Right forelimb (tissue), 1 donor: ENCODE measurements at places on chromosomes 5 and 9.
A peak's percentile ranks its signal among the peaks of the same experiment; 100 is the strongest.

- DNase-seq: no peak
These were observed 157.1 kb upstream of the CDH6 start for GRCh38 chr5:31036411-31036810.

DNA sequence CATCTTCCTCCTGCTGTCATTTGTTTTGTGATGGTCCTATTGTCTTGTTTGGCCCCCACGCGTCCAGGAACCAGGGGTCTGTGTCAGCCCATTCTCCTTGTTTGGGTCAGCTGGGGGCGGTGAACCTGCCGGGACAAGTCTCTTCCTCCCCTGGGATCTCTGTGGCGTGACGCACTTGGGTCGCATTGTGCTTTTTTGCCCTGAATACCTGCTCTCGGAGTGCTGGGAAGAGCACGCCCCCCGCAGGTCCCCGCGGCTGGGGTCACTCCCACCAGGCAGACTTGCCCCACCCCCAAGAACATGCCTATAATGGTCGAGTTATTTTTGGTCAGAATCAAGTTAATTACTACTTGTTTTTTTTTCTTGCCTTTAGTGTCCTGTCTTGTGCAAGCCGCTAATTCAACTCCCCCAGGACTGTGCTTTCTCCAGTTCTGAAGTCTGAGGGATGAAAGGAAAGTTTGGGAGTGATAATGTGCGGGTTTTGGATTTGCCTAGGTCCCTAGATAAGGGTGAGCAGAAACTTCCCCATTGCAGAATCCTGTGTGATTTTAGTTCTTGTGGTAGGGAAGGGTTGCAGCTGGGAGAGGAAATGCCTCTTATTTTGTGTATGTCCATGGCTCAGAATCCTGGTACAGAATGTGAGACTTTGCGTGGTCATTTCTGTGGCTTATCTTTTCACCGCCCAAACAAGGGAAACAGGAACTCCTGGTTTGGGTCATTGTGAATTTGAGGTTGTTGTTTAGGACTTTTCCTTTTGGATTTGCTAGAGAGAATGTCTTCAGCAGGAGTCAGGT is 789 bp downstream of the ACER2 start:
- DNase-seq: no peak

DNA sequence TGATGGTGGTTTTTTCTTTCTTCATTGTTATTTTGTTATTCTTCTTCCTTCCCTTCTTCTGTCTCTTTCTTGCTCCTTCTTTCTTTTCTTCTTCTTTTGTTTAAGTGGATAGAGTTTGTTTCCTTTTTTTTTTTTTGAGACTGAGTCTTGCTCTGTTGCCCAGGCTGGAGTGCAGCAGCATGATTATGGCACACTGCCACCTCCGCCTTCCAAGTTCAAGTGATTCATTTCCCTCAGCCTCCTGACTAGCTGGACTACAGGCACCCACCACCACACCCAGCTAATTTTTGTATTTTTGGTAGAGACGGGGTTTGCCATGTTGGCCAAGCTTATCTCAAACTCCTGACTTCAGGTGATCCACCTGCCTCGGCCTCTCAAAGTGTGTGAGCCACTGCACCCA is 40.3 kb downstream of the JAK2 start:
- DNase-seq: no peak

- DNase-seq: no peak
These were observed 28.5 kb upstream of the CETN3 start for GRCh38 chr5:90438100-90438499.

GRCh38 chr5:104498281-104498680 is 935.7 kb upstream of the NUDT12 start:
- DNase-seq: no peak

DNA sequence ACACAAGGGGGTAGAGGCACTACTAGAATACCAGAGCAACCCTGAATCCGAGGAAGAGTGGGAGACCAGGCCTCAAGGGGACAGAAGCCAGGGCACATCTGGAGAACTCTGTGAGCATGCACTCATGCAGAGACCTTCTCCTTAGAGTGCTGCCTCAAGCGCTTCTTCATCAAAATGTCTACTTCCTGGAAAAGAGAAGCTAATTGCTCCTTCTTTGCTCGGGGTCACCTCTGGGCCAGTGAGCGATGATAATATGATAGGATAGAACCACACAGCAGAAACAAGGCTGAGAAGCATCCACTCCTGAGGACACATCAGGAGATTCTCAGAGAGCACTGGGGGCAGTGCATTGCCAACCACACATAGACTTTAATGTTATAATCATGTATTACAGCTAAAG is 23.7 kb upstream of the LMNB1 start:
- DNase-seq: no peak

GRCh38 chr5:147557876-147558745 is 48.2 kb upstream of the DPYSL3 start:
- DNase-seq: no peak

DNA sequence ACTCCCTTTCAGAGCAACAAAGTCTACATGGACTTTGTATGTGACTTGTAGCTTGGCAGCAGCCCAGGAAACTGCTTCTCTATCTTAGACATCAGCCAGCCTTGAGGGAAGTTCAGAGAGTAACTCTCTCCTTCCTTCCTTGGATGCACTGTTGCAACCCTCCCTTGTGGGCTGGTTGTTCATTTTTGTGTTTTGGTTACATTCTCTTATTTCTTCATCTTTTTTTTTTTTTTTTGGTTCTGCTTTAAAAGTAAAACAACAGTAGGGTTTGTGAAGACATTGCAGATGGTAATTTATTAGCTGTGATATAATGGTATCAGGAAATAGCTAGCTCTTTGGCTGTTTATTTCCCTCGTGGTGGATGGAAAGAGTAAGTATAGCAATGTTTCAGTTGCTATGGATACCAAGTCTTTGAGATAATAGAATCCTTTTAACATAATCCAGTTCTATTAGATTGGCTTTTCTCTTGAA is 97.9 kb upstream of the MAMDC2 start:
- no peak for DNase-seq

DNA sequence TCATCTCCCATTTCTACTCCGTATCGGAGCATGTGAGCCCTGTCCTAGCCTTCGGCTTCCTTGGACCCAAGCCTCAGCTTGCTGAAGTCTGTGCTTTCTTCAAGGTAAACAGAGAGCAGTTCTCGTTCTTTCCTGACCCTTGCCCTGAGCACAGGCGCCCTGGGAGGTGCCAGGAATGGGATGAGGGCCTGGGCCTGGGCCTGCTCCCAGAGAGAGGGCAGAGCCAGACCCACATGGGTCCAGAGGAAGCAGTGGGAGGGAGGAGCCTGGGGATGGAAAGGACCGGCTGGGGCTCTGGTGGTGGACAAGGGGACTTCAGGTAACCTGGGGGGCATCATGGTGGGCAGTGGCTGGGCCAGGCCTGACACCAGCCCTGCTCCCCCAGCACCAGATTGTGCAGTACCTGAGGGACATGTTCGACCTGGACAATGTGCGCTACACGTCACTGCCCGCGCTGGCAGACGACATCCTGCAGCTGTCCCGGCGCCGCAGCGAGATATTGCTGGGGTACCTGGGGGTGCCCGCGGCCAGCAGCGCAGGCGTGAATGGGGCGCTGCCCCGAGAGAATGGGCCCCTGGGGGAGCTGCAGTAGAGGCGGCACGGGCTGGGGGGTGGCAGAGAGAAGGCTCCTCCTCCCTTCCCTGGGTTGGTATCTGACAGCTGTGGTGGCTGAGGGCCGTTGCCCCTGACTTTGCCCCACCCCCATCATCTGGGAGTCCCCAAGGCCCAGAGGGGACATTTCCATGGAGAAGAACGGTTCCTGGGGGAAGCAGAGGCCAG is 10.9 kb upstream of the DOLPP1 start:
- DNase-seq: no peak

DNA sequence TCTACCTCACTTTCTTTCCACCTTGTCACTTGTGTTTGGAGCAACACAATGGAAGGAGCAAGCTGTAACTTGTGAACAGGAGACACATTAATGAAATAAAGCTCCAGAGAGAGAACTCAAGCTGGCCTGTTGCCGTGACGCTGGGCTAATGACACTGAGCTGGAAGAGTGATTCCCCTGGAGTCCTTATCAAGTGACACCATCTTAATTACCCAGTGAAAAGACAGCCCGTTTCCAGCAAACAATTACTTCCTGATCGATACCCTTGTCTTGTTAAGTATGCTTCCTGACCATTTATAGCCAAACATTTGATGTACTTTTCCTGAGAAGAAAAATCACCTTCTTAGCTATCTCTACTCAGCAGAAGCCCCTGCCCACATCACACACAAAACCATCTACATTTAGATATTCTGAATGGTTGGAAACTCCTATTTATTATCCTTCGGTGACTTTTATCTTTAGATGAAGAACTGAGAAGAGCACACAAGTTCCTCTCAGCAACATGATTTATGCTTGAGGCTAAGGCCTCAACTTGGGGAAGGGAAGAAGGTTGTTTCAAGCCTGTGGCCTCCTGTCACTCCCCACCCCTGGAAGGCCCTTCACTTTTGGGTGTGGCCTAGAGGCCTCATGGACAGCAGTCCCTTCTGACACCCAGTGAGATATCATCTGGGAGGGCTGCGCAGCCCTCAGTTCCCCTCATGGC is 34.1 kb downstream of the CRHBP start:
- DNase-seq: no peak

DNA sequence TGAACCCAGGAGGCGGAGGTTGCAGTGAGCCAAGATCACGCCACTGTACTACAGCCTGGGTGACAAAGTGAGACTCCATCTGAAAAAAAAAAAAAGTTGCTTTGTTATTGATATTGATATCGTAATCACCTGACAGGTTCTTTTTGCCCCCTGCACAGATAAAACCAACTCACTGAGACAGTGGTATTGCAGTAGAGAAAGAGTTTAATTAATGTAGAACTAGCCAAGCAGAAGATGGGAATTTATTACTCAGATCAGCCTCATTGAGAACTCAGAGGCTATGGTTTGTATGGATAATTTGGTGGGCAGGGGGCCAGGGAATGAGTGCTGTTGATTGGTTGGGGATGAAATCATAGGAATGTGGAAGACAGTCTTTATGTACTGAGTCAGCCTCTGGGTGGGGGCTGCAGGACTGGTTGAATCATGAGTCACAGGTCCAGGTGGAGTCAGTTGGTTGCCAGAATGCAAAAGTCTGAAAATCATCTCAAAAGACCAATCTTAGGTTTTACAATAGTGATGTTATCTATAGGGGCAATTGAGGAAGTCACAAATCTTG is 35.8 kb upstream of the MEGF10 start:
- no peak for DNase-seq

DNA sequence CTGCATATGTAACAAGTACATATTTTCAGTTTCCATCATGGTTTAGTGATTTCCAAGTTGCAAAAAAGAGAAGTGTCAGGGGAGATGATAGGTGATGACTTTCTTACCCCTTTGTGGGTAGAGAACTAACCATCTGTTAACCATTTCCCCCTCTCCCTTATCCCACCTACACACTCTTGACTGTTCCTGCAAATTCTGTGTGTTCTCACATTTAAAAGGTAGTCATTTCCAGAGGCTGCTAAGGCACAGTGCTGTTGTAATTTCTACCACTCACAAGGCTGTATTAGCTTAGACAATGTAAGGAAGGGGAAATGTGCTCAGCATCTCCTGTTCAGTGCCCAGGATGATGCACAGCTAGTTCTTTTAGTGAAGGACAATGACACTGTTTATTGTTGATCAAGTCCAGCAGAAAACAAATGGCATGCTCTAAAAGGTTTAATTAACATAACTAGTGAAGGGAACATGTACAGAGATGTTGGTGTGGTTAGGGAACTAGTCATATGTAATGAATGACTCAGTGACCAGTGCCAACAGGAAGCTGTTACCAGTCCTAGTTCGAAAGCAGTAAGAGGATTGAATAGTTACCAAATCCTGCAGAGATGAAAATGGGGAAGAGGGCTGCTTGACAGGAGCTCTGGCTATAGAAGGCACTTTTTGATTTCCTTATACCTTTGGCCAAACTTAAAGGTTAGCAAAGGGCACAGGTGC is 165.1 kb downstream of the PLK2 start:
- DNase-seq: no peak

DNA sequence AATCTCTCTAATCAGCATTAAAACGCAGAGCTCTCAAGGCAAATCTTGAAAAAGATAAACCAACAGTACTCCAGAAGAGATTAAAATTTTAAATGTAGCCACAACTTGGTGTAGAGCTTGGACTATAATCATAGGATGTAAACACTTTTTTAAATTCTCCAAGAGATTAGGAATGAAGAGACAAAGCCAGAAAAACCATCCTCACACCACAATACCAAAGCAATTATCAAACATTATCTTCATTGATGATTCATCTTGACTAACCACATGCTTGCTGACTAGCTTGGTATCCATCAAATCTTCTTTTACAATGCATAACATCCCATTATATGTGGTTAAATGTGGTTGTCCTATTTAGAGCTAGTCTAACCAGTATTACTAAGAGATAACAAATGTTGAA is 815.1 kb downstream of the TLE1 start:
- no peak for DNase-seq

- no peak for DNase-seq
These were observed 57.7 kb upstream of the EGFL7 start for GRCh38 chr9:136604823-136605525.

DNA sequence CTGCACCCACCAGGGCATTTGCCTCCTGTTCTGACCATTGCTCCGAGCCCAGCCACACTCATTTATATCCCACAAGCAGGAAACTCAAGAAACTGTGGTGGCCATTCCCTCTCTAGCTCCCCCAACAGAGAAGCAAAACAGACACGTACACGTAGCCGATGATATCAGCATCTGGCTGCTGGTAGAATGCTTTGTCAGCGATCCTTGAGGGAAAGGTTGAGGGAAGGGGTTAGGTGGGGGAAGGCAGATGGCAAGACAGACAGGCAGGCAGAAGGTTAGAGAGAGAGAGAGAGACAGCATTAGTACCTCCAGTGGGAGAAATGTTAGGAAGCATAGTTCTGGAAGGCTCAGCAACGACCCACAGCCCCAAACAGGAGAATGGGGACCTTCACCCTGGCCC is 7.8 kb downstream of the HIGD2A start:
- no peak for DNase-seq

DNA sequence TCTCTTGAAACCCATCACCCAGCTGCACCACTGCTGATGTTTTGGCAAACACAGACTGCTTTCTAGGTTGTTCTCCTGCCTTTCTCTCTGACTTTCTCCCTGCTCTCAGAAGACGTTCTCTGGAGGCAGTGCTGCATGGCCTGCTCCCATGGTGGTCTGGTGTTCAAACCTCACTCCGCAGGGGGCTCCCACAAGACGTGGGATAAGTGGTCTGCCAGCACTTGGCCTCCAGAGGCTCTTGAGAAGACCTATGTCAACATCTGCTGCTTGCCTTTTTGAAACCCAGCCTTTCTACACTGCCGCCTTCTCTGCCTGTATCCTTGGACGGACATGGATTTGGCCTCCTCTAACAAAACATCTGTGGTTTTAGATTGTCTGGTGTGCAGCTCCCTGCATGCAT is 16.6 kb downstream of the USP20 start:
- no peak for DNase-seq

DNA sequence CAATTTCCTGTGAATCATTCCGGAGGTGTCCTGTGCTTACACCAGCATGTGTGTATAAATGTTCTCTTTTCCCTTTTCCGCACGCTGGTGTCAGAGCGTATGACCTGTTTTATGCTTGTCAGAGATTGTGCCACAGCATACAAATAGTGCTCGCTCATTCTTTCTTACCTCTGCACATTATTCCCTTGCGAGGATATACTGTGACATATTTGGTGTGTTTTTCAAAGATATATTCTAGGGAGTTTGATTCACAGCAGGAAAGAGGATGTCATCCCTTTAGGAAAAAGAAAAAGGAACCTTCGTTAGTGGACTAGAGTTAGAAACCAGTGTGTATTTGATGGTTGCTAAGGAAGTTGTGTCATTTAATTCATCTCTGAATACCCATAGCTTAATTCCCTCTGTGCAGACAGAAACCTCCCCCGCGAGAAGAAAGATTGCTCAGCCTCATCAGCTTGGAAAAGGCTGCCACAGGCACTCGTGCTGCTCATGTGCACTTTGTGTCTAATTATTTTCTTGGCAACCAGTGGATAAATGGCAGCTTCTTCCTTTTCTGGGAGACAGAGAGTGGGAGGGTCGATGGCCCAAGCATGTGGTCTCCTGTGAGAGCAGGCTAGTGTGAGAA is 14.7 kb upstream of the CCIN start:
- peak; percentile 63 for DNase-seq
